ENCODE measurements at places on chromosomes 2 and 18. TPM values are rescaled to one million over a fixed set of nuclear protein-coding genes. Genes with fewer than 3 reads are reported as not detected.

- DNase-seq: no peak
- no peak overlapping the region for H3K27ac ChIP-seq
- no peaks in the 10 kb centered on the region for H3K4me1 ChIP-seq
- H3K4me3 ChIP-seq: no peak overlapping the region
- H3K36me3 ChIP-seq: no peaks in the 10 kb centered on the region
- H3K27me3 ChIP-seq: no peaks in the 10 kb centered on the region
These were observed 83.6 kb downstream of the CTNNA2 start for GRCh38 chr2:79596403-79596802.

DNA sequence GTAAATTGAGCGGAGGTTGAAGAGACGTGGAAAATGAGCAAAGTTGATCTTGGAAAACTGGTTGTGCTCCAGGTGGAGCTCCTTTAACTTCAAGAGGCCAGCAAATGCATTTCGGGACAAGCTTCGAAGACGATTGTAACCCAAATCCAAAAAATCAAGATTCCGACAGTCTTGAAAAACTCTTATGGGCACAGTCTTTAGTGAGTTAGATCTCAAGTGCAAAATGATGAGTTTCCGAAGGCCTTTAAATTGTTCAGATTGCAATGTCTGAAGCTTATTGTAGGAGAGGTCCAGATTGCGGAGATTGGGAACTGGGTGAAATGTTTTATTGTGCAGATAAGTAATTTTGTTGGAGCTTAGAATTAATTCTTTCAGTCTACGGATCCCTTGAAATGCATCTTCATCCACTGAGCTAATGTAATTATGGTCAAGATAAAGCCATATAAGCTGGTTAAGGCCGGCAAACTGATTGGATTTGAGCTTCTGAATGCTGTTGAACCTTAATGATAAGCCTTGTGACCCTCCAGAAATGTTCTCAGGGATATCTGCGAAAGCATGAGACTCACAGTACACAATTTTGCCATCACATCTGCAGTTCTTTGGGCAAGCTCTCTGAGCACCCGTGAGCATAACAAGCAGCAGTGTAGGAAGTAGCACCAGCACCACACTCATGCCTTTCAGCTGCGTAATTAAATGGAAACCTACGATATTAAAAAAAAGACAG, 2.9 kb downstream of the LRRTM4 start:
- H3K27ac ChIP-seq: no peak overlapping the region
- no peak for DNase-seq
- H3K4me3 ChIP-seq: no peak overlapping the region
- no peaks in the 10 kb centered on the region for H3K27me3 ChIP-seq

GRCh38 chr2:3639015-3639630, 18.9 kb upstream of the ALLC start:
- no peak overlapping the region for H3K4me3 ChIP-seq
- no peaks in the 10 kb centered on the region for H3K27me3 ChIP-seq
- H3K4me1 ChIP-seq: no peaks in the 10 kb centered on the region
- H3K36me3 ChIP-seq: no peaks in the 10 kb centered on the region

DNA sequence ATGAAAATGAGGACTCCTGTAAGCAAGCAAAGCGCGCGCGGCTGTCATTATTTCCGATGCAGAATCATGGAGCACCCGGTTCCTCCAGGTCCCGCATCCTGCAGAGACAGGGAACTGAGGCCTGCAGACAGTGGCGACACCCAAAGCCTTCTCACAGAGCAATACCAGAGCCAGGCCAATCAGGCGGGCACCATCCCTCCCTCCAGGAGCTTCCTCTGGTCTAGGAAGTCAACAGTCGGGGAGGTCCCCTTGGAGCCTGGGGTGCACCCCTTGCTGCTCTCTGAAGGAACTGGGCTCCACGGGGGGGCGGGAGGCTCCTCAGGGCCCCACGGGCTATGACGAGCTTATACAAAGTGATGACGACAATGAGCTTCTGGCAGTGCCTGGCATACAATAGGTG, 60.3 kb upstream of the HPCAL1 start:
- H3K4me3 ChIP-seq: no peak overlapping the region
- H3K36me3 ChIP-seq: no peaks in the 10 kb centered on the region
- H3K4me1 ChIP-seq: no peaks in the 10 kb centered on the region

GRCh38 chr18:53544917-53545316, 679.6 kb downstream of the MBD2 start:
- no peak for DNase-seq
- H3K27me3 ChIP-seq: no peaks in the 10 kb centered on the region
- no peaks in the 10 kb centered on the region for H3K4me1 ChIP-seq
- H3K4me3 ChIP-seq: no peak overlapping the region
- H3K36me3 ChIP-seq: no peaks in the 10 kb centered on the region

DNA sequence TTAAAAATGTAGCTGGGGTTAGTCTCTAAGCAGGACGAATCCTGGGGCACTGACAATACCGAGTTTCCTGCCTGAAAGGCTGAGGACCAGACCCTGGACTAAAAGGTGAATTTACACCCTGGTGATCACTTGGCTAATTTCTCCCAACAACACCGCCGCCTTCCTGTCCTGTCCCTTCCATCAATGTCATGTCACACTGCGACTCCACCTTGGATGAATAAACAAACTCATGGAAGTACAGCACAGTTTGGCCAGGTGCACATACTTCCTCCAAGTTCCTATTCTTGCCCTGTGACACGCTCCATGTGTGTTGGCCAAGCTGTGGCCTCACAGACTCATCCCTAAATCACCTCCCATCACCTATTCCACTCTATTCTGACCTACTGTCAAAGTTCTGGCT, 15.9 kb upstream of the GALM start:
- H3K36me3 ChIP-seq: no peaks in the 10 kb centered on the region
- H3K27me3 ChIP-seq: peaks cover 4% of the 10 kb centered on the region
- H3K4me1 ChIP-seq: no peaks in the 10 kb centered on the region
- DNase-seq: no peak
- no peak overlapping the region for H3K4me3 ChIP-seq
- H3K27ac ChIP-seq: no peak overlapping the region

- no peaks in the 10 kb centered on the region for H3K4me1 ChIP-seq
- no peak overlapping the region for H3K4me3 ChIP-seq
- H3K27ac ChIP-seq: no peak overlapping the region
These were observed 34.5 kb upstream of the CD8A start for GRCh38 chr2:86825036-86825692.

- H3K27ac ChIP-seq: no peak overlapping the region
- peak; percentile 4 for DNase-seq
- no peaks in the 10 kb centered on the region for H3K27me3 ChIP-seq
- H3K4me1 ChIP-seq: no peaks in the 10 kb centered on the region
- H3K4me3 ChIP-seq: no peak overlapping the region
These were observed 16.6 kb downstream of the SERPINB13 start for GRCh38 chr18:63603772-63604171.

GRCh38 chr2:224724331-224724730, 8.2 kb upstream of the CCDC195 start:
- H3K36me3 ChIP-seq: no peaks in the 10 kb centered on the region
- H3K27me3 ChIP-seq: no peaks in the 10 kb centered on the region
- DNase-seq: no peak
- no peak overlapping the region for H3K4me3 ChIP-seq
- H3K27ac ChIP-seq: no peak overlapping the region
- H3K4me1 ChIP-seq: no peaks in the 10 kb centered on the region

- peaks cover 4% of the 10 kb centered on the region for H3K36me3 ChIP-seq
- H3K4me1 ChIP-seq: no peaks in the 10 kb centered on the region
- no peak overlapping the region for H3K27ac ChIP-seq
- H3K4me3 ChIP-seq: no peak overlapping the region
These were observed 35.2 kb downstream of the ST3GAL5 start for GRCh38 chr2:85853499-85854165.

DNA sequence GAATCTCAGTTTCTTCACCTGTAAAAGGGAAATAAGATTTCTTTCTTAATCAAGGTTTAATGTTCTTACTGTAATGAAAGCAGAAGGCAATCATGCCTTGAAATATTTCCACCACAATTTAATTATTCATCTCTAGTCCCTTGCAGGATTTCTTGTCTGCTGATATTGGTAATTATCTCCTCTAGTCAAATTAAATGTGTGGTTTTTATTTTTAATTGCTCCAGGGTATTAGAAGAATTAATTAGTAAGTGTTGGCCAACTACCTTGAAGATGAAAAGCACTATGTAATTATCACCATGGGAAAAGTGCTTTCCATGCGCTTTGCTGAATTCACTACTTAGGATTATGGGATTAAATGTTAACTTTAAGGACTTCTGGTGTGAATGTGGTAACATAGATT, 8.7 kb upstream of the LAPTM4A start:
- H3K4me1 ChIP-seq: peaks cover 8% of the 10 kb centered on the region
- H3K36me3 ChIP-seq: no peaks in the 10 kb centered on the region
- no peaks in the 10 kb centered on the region for H3K27me3 ChIP-seq
- no peak for DNase-seq
- no peak overlapping the region for H3K27ac ChIP-seq

DNA sequence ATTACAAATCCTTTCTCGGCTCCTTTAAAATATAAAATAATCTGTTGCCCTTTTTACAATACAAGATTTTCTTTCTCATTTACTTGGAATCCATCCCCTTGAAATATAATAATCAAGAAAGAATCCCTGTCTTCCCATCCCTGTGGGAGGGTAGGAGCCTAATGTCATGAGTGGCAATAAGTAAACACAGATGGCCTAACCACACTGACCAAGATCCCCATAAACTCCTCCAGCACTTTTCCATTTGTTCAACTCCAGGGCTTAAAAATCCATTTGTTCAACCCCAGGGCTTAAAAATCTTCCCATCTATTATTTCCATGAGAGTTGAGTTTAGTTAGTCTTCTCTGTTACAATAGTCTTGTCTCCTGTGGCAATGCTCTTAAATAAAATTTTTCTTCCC, 297.6 kb downstream of the CDH7 start:
- H3K4me3 ChIP-seq: no peak overlapping the region
- H3K36me3 ChIP-seq: no peaks in the 10 kb centered on the region
- peak; percentile 1 for DNase-seq
- no peaks in the 10 kb centered on the region for H3K4me1 ChIP-seq

DNA sequence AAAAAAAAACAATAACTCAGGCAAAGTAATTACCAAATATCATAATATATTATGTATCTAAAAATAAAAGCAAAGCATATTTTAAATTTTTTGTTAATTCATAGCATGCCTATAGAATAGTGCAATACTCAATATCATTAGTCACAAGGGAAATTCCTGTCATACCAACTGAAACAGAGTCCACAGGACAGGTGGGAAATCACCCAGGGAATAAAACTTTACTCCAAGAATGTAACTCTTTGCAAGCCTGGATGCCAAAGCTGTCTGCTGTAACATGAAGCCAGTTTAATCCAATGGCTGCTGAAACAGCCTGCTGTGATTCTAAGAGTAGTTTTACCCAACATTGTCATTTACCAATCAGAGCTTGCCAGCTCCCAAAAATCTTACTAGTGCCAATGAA, 40.0 kb upstream of the SULT1C3 start:
- H3K27me3 ChIP-seq: no peaks in the 10 kb centered on the region
- DNase-seq: peak; percentile 34
- no peaks in the 10 kb centered on the region for H3K4me1 ChIP-seq
- no peak overlapping the region for H3K4me3 ChIP-seq
- H3K36me3 ChIP-seq: no peaks in the 10 kb centered on the region

DNA sequence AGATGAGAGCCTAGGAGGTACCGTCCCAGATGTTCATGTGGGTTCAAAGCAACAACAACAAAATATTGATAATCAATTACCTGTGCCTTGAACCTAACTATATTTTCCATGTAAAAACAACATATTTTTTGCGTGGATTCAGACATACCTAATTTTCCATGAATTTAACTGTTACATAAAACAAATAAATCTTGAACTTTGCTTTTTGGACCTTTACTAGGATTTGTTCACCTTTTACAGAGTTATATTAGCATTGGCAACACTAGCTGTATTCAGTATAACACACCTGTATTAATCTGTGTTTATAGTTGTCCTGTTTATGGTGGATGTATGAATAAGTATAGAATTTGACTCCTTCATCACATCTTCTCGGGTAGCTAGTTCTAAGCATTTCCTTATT, 115.8 kb upstream of the STON1 start:
- H3K27me3 ChIP-seq: no peaks in the 10 kb centered on the region
- DNase-seq: no peak

DNA sequence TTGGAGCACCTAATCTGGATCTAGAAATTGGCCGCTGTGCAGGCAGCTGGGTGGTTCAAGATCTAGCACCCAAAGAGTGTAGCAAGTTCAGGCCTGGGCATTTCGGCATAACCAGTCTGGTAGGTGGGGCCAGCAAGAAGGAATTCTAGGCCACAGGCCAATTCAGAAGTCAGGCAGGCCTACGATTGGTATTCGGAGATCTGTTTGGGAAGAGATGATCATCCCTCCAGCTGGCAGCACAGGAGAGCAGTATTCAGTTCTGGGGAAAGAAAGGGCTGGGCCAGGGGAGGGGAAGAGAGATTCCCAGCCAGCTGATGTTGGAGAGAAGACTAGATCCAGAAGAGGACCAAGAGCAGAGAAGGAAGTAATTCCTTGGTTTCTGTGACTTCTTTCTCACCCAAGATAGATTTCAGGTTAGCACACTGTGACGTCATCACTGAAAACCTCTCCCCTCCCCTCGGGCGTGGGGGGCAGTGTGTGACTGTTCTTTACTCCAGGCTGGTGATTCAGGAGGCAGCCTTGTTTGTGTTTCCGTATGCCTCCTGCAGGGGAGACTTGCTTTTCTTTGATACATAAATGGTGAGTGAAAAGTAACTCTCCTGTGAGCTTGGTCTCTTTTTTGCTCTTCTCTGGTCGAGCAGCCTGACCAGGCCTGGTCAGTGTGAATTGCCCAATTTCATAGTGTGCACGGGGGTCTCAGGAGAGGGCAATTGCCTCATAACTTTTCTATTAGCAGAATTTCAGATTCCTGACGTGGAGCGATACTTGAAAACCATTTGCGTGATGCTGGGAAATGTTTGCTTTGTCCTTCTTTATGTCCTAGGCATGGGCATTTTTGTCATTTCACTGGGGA, 61.1 kb downstream of the MEIS1 start:
- H3K27ac ChIP-seq: peak overlapping the region; percentile 60
- H3K4me3 ChIP-seq: no peak overlapping the region
- DNase-seq: peak; percentile 85
- no peaks in the 10 kb centered on the region for H3K36me3 ChIP-seq

GRCh38 chr2:9050122-9050809, 46.8 kb upstream of the MBOAT2 start:
- no peak overlapping the region for H3K27ac ChIP-seq
- no peak overlapping the region for H3K4me3 ChIP-seq
- no peaks in the 10 kb centered on the region for H3K27me3 ChIP-seq
- H3K36me3 ChIP-seq: no peaks in the 10 kb centered on the region
- no peaks in the 10 kb centered on the region for H3K4me1 ChIP-seq
- no peak for DNase-seq

- no peaks in the 10 kb centered on the region for H3K27me3 ChIP-seq
- no peak for DNase-seq
These were observed 36.6 kb upstream of the PROKR1 start for GRCh38 chr2:68606759-68607158.

Gene REG1B
- total RNA-seq: not detected

Gene ABCG8
- not detected for total RNA-seq

Gene LOXHD1
- not detected for total RNA-seq

Gene YPEL5
- total RNA-seq: 162 TPM

Gene MYCN
- total RNA-seq: 2.6 TPM

Gene ARHGAP28
- total RNA-seq: 15.5 TPM

Gene SPATA3
- not detected for total RNA-seq

Gene SAG
- not detected for total RNA-seq

Gene SNTG2
- 1.9 TPM for total RNA-seq

Gene LRRTM4
- 0.59 TPM for total RNA-seq

Gene DNAH6
- total RNA-seq: 0.20 TPM

Gene GPR75
- 5.0 TPM for total RNA-seq

Gene PKDCC
- 6.9 TPM for total RNA-seq
